HT-29 (cell line): ENCODE measurements at places on chromosomes 6 and 20.

DNA sequence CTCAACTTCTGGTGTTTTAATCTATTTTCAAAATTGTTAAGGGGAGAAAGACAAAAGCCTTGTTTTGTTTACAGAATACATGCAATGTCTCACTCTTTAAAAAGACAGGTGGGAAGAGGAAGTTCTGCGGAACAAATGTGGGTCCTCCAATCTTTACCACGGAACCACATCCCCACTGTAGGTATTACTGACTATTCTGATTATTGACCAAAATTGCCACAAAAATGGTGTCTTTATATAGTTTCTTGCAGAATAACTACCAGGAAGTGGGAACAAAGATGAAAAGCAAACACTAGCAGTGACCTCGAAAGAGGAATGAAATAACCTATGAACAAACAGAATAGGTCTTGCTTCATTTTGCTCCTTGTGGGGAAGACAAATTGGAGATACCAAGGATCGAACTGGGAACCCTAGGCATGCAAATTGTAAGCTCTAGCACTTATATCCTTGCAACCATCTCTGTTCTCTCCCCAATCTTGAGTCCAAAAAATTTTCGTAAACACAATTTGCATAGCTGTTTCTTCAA, 106.7 kb downstream of the GPX5 start:
- no peak for DNase-seq

- DNase-seq = peak; percentile 55
Observed at GRCh38 chr6:76861403-76861802, 601.9 kb downstream of the HTR1B start.

- DNase-seq = no peak
Observed at GRCh38 chr20:62928246-62928939, 2.1 kb upstream of the DIDO1 start.

- DNase-seq = peak; percentile 55
Observed at GRCh38 chr6:162442687-162443086, 284.9 kb downstream of the PRKN start.

GRCh38 chr20:60254901-60255411, 296.7 kb downstream of the CDH26 start:
- no peak for DNase-seq

- peak; percentile 80 for DNase-seq
Observed at GRCh38 chr6:43699564-43700186, 12.1 kb upstream of the MRPS18A start.

DNA sequence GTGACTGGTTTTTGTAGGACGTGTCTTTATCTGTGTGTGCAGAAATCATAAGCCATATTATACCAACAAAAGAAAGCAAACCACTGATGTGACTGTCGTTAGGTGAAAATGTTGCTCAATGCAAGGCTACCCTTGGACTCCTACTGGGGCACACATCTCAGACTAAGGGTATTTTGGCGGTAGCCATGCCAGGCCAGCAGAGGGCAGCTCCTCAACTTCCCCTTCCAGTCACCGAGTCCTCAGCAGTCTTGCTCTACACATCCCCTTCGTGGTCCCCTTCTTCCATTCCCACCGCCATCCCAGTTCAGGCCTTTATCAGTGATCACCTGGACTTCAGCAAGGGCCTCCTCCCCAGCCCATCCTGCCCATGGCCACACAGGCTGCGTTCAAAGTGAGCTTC, 113.7 kb upstream of the GGTLC1 start:
- peak; percentile 31 for DNase-seq

DNA sequence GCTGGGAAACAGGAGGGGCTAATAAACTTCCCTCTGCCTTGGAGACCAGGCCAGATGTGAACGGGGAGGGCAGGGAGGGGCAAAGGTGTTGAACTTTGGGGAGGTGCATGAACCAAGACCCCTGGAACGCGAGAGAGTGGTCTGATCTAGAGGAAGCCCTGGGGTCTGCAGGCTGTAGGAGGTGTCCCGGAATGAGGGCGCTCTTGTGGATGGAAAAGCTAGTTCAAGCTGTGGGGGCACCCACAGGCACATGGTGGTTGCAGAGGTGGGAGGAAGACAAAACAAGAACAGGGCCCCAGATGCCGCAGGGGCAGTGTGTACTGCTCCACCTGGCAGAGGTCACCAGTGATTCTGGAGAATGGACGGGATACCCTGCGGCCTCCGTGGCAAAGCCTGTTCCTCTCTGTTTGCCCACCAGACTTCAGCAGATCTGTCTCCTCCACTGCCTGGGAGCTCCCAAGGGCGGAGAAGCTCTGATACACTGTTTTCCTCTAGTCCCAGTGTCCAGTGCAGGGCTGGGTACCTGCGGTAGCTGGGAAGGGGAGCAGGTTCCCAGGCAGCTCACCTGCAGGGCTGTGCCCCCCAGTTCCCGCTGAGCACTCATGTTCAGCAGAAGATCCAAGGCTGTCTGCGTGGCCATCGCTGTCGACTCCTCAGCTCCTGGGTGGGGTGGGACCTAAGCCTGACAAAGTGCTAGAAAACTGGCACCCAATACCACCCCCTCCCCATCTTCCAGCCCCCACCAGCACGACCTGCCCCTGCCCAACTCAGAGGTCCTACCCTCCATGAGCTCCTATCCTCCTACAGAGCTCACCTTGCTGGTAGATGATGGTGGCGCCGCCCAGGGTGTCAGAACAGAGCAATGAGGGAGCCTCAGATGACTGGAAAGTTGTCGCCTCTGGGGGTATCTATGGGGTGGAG, 14.7 kb downstream of the ZNF335 start:
- DNase-seq = no peak

GRCh38 chr6:118744261-118744941, 93.0 kb upstream of the CEP85L start:
- DNase-seq = no peak

- DNase-seq = no peak
Observed at GRCh38 chr6:38580030-38580429, 59.7 kb downstream of the BTBD9 start.

GRCh38 chr6:74971633-74972032, 234.2 kb downstream of the COL12A1 start:
- DNase-seq = no peak
